ENCODE measurements at places on chromosomes 2 and 18. TPM values are rescaled to one million over a fixed set of nuclear protein-coding genes. Genes with fewer than 3 reads are reported as not detected.

Gene SLC9A2
- total RNA-seq, result 0.49 TPM

Gene TSPYL6
- total RNA-seq, result 0.44 TPM

Gene ZAP70
- total RNA-seq, result 1.5 TPM

Gene KIF1A
- total RNA-seq, result 133 TPM

Gene RIT2
- total RNA-seq, result 0.38 TPM

Gene AFF3
- 29.7 TPM for total RNA-seq

Gene CFAP221
- total RNA-seq, result 4.1 TPM

Gene C1GALT1C1L
- 1.3 TPM for total RNA-seq

Gene CNGA3
- total RNA-seq, result 9.7 TPM

Gene DSC3
- total RNA-seq, result 18.1 TPM

Gene CLEC4F
- 9.1 TPM for total RNA-seq

Gene CHRNA1
- total RNA-seq, result 9.1 TPM

Gene LIMS4
- total RNA-seq, result not detected

All from camera-type eye (tissue), 1 donor.